Cerebellum (tissue), 4 donors: ENCODE measurements at places on chromosomes 5 and 9. TPM values are rescaled to one million over a fixed set of nuclear protein-coding genes. Genes with fewer than 3 reads are reported as not detected.
A peak's percentile ranks its signal among the peaks of the same experiment; 100 is the strongest.

- peak; percentile 84 for DNase-seq
Observed at GRCh38 chr5:176629853-176630680, at the start of the genes EIF4E1B and SNCB. Gene EIF4E1B, plus strand, starts transcription at chr5:176630675. Its CDS starts 12,113 bp downstream, at chr5:176642788. Gene SNCB, minus strand, starts transcription at chr5:176630534. Its CDS starts 880 bp downstream, at chr5:176629654.

DNA sequence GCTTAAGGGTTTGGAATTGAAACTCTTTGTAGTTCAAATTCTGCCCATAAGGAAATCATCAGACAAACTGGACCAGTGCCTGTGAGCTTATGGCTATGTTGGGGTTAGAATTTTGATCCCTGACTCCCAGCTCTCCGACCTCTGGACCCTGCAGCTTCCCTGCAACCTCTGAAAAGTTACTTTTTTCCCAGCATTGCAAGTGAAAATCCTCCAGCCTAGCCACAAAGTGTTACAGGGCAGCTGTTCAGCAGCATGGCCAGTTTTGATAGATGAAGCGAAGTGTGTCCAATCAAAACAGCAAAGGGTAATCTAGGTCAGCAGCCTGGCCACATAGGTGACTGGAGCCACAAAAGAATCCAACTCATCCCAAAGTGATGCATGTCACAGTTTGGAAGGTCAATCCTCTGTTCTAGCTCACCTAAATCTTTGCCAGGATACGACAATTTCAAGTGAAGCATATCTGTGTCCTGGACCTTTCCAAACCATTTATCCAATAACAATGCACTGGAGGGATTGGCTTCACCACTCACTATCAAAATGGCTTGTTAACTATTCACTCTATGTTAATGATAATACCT lies 4.7 kb upstream of the CPEB4 start:
- DNase-seq = no peak

GRCh38 chr5:149780043-149780737 lies 50.1 kb downstream of the PPARGC1B start:
- DNase-seq = peak; percentile 38

The SPATA31D4 gene
- not detected for total RNA-seq

The IL7R gene
- 0.27 TPM for total RNA-seq
